ENCODE measurements at places on chromosomes 11 and 22.

DNA sequence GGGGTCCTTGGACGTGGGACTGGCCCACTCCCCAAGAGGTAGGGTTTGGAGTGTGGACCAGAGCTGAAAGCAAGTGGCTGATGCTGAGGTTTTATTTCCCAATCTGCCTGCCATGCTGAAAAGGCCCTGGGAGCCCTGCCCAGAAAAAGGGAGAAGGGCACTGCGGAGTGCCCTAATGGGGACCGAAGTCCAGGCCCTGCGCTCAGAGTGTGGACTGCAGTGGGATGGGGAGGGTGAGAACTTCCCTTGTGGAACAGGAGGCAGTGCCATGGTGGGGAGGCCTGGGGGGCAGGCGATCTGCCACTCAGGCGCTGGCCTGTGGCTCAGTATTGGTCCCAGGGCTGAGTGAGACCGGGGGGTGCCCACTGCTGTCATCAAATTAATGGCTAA is 4.3 kb downstream of the GPR152 start:
- no peak for DNase-seq

- DNase-seq, result peak; percentile 13
Observed at GRCh38 chr22:19962246-19962908, 20.8 kb upstream of the TXNRD2 start.

DNA sequence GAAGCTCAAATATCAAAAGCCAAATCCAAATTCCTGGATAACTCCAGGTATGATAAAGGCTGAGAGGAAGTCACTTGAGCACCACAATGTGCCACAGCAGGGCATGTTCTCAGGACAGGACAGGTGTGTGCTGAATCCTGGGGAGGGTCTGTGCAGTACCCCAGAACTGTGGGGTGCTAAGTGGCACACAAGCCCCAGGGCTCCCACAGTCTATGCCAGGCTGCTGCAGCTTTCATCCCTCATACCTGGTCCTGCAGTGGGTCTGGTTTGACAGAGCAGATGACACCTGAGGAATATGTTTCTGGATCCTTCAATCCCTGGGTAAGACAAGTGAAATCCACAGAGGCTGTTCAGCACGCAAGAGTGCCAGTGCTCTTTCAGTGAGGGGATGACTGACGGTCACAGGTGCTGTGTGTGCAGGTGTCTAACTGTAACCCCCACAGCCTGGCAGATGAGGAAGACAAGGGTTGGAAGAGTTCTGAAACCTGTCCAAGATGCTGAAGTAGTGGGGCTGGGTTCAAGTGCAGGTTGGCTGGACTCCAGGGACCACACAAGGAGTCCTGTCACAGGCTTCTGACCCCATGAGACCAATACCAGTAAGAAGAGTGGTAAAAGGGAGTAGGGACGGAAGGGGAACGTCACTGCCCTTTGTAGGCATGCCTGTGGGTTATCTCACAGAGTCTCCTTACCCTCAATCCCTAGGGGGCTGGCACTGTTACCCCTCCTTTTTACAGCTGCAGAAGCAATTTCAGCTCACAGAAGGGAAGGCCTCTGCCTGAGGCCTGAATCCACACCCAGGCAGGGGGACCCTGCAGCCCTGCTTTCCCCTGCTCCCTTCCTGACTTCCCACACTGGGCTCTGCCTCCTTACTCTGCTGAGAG is 14.1 kb downstream of the SERPIND1 start:
- no peak for DNase-seq

DNA sequence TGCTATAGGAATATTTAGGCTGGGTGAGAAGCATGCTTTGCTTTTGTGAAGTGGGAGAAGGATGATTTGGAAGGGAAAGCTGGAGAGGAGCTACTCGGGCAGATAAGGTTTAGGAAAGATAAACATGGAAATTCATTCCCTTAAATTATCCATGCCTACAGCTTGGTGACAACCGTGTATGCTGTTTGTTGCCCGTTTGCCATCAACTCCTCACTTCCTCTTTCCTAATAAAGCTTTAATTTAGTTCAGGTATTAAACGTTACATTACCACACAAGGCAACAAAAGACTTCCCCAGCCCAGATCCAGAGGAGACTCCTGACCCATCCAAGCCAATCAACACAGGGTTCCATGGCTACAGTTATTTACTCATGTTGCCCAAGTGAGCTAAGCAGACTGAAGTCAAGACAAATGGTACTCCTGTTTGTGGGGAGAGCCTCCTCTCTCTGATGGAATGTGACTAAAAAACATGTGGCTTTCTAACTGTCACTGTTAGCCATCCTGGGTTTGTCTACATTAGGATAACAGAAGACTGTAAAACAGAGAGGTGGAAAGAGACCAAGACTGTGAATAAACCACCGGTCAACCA is 101.7 kb upstream of the GRAMD1B start:
- DNase-seq, result no peak

DNA sequence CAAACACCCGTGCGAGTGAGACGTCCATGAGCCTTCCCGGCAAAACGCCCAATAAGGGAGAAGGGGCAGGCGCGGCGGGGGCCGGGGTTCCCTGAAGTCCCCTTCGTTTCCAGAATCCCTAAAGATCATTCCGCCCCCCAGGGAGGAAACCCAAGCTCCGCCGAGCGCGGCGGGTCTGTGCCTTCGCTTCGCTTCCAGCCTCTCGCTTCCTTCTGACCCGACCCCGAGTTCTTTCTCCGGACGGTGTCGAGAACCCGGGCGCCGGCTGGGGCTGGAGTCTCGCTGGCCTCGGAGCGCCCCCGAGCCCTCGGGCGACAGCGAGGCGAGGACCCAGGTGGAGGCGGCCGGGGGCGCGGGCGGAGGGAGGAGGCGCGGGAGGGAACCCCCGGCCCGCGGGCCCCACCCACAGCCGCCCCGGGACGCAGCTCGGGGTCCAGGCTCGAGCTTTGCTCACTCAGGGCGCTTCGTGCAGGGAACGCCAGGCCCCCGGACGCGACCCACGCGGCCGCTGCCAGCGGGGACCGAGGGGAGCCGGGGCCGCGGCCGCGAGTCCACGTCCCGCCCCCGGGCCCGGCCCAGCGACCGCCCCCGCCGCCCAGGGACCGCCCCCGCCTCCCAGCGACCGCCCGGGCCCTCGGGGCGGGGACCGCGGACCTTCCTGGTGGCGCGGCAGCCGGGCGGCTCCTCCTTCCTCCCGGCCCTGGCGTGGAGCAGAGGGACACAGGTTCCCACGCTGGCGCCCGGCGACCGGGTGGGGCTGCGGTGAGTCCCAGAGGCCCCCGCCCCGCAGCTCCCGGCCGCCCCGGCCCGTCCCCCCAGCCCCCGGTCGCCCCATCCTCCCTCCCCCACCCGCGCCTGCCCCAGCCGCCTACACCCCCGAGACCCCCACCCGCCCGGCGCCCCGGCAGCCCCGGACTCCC is at the start of gene PGGHG:
Gene PGGHG, plus strand, starts transcription at position 649 of the 920 bp plus-strand sequence. CDS start 691 bp downstream, outside the sequence.
- DNase-seq, result no peak

GRCh38 chr22:32849501-32849900 is 48.0 kb downstream of the TIMP3 start:
- no peak for DNase-seq

DNA sequence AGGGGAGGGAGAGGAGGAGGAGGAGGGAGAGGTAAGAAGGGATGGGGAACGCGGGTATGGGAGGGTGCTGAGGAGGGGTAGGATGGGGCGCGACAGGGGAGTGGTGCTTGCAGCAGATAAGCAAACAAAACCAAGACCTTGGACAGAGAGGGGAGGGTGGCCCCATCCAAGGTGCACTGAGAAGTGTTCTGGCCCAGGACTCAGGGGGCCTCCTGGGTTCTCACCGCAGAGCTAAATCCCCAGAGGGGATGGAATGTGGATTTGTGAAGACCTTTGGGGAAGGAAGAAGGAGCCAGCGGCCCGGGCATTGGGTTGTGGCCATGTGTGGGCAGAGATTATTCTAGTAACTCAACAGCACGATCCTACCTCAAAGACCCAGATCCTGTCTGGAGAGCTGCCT is 90.9 kb upstream of the LINC01488 start:
- no peak for DNase-seq

DNA sequence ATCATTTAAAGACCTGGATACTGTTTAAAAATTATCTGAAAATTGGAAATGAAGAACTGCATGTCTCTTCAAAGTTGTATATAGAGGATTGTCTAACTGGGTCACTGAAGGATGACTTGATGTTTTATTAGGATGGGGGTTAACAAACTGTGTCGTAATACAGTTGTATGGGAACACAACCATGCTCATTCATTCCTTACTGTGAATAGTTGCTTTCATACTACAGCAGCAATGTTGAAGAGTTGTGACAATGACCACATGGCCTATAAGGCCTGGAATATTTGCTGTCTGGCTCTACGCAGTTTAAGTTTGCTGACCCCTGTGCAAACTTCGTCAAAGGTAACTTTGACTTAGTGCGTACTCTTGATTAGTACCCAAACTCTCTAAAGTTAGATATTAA is 38.4 kb downstream of the FDX1 start:
- DNase-seq, result no peak

- DNase-seq, result no peak
Observed at GRCh38 chr11:32829157-32829679, 509 bp upstream of the PRRG4 start.

DNA sequence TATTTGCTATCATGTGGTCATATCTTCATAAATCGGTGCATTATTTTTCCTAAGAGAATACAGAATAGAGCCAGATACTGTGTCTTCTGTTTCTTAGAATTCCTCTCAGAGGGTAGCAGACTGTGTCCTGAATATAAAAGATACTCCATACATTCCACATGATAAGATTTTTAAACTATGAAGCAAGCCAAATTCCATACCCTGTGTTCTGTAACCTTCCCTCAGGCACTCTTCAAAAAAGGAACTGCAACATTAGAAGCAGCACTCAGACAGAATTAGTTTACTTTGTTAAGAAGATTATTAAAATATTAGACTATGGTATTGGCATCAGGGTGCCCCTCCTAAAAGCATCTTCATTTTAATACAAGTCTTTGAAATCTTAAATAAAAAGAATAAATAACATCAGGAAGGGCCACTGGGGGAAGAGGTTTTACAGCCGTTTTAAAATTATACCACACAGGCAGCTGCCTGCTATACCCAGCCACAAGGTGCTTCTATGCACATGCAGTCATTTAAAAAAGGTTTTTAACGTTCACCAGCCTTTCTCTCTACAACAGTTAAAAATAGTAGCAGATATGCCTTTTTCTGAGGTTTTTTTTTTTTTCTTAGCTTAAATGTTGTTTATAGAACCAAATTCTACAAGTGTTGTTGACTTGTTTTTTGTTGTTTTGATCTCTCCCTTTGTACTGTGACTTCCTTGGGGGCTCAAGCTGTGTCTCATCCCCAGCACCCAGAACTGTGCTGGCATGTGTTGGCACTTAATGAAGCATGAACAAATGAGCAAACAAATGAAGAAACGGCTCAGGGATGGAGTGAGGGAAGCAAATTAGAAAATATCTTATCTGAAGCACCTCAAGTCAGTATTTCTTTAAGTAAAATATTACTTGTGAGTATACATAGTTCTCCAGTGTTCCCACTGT is 54.7 kb upstream of the CCDC89 start:
- no peak for DNase-seq

DNA sequence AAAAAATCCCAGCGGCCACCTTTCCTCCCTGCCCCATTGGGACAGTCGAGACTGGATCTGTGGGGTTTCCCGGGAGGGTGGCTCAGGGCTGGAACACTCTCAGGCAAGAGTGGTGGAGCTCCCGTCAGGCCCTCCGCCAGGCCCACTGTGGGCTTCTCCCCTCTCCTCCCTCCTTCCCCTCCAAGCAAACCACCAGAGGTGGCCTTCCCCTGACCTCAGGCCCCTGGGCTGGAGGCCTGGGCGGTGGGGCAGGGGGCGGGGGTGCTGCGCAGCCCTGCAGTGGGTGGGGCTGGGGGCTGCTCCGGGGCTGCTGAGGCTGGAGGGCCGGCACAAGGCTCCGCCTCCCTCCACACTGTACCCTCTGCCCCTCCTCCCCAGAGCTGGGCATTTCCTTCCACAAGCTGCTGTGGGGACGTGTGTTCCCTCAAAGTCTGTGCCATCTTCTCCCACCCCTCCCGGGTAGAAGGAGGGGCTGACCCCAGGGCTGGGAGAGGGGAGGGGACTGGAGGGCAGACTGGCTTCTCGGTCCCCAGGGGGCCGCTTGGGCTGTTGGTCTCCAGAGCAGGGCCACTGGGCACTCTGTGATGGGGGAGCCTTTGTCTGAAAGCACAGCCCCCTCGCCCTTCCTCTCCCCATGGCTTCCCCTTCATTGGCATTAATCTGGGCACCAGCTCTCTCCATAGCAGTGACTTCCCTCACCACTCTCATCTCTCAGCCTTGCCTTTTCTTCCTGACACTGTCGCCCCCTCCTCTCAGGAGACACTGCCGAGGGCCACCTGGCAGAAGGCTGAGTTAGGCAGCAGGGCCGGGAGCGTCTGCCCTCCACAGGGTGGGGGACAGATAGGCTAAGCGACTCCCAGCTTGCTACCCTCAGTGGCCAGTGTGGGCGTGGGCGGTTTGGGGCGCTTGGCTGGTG is 7.1 kb downstream of the RCOR2 start:
- DNase-seq, result peak; percentile 47

DNA sequence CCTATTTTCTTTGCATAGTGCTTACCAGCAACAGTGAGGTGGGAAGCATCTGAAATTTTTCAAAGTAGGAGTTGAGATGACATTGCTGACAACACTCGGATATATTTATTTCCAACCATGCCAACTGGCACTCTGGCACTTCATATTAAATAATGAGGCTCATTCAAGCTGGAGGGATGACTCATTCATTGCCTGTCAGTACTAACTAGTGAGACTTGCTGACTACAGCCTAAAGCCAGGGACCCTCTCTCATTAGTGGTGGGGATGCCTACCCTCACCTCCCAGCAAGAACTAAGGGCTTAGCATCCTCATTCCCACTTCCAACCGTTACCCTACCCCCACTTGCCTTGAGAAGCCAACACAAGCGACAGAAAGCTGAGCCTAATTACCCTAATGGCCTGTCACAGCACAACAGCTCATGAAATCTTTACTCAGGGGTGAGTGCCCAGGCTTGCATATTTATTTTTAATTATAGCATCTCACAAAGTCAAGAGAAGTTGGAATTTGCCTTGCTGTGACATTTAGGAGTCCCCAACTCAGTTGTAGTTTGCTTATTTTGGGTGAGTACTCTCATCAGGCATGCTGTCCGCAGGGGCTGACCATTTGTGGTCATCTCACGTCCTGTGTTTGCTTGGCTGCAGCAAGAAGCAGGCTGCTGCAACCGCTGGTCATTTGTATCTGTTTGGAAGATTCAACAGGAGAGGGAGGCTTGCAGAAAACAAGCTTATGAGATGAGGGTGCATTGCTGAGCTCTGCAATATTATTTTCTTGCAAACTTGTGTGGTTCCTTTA is 181.6 kb upstream of the POU2AF2 start:
- no peak for DNase-seq

All from NCI-H2227 treated with DMSO at 0.1 percent for 48 hours (cell line).